ENCODE measurements at places on chromosomes 1 and 21.

DNA sequence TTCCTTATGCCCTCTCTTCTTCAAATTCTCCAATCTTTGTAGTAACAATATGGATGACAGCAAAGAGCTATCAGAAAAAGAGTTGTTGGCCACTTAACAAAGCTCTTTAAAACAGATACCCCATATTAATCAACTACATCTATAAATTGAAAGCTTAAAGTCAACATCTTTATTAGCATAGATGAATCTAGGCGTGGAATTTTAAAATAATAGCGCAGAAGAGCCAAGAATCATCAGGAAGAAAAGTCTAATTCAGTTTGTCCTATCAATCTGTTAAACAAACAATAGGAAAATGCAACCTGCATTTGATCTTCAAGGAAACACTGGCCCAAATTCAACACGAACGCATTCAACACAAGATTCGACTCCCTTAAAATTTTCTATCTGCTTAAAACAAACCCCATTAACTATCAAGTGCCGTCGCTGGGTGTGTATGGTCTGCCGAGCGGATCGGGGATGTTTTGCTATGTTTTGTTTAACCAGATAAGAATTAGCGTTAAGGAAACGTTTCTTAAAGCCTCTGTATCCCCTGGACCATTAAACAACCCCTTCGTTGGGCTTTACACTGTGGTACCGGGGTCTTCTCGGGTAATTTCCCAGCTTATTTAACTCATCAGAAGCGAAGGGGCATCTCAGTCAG, 1.0 kb downstream of the LYST start:
- DNase-seq, result no peak

GRCh38 chr1:54008876-54009275, 9.1 kb downstream of the LDLRAD1 start:
- DNase-seq, result no peak

GRCh38 chr1:116556289-116557006, 14.4 kb downstream of the CD58 start:
- no peak for DNase-seq

DNA sequence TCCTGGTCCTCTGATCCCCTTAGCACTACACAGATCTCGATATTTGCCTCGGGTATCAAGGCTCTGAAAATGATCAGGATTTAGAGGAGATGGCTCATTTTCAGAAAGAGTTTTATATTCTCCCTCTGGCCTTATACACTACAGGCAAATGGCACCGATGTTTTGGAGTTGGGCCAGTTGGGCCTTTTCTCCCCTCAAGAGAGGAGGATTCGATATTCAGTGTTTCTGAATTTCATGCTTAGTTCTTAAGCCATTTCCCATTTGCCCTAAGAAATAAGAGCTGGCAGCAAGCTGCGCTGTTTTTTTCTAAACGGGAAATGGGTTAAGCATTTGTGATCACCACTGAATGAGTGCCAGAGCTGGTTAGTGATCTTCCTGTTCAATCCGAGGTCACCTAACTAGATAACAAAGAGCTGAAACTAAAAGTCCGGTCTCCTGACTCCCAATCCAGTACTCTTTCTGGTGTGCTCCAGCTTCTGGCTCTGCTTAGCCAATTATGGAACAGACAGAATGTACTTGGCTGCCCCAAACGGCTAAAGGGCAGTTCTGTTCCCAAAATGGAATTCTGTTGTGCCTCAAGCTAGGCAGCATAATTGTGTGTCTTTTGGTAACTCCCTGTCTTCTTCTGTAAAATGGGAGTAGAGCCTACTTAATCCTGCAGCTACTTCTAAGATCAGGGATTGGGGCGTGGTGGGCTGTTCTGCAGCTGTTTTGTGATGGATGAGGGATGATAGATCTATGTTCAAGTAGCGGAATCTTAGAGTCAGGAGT, 1.2 kb upstream of the CPT2 start:
- no peak for DNase-seq

GRCh38 chr1:9809100-9809510, 14.7 kb downstream of the CLSTN1 start:
- DNase-seq, result no peak

- DNase-seq, result no peak
These were observed 1114.4 kb upstream of the B3GALT2 start for GRCh38 chr1:194300776-194301175.

DNA sequence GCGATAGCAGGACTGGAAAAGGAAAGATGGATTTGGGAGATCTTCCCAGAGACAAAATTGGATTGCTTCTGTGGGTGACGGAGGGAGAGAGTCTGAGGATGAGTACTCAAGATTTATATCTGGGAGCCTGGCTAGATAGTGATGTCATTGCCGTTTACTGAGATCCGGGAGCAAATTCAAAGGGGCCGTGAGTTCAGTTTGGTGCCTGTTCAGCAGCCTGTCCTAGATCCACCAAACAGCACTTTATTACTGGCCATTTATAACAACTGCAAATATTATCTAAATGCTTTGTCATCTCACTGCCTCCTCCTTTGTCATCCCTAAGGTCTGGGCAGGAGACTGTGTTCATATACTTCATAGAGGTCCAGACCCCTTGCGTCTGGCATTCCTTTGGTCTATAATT, 29.2 kb downstream of the MAPKAPK2 start:
- no peak for DNase-seq

DNA sequence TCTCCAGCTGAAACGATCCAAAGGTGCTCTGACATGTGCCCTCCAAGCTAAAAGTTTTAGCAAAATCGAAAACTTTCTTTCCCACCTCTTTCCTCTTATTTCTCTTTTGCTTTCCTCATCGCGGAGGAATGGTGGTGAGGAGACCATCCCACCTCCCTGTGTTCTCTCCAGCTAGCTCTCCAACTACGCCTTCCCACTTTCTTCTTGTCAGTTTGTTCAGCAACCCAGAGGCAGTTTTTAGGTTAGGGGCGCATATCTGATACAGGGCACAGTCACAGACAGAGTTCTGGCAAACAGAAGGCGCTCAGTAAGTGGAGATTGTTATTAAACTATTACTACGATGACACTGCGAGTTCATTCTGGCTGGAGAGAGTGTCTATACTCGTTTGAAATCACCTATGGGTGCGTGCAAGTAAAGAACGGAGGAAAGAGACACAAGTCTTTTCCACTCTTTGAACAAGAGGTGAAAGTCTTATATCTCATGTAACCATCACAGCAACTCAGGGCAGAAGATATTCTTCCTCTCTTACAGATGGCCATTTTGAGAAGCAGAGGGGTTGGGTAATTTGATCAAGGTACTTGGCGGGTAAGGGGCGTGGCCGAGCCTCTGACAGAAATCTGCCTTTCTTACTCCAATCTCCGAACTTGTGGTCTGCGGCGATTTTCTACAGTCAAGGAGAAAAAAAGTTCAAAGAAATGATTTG, 13.9 kb downstream of the HLX start:
- no peak for DNase-seq

DNA sequence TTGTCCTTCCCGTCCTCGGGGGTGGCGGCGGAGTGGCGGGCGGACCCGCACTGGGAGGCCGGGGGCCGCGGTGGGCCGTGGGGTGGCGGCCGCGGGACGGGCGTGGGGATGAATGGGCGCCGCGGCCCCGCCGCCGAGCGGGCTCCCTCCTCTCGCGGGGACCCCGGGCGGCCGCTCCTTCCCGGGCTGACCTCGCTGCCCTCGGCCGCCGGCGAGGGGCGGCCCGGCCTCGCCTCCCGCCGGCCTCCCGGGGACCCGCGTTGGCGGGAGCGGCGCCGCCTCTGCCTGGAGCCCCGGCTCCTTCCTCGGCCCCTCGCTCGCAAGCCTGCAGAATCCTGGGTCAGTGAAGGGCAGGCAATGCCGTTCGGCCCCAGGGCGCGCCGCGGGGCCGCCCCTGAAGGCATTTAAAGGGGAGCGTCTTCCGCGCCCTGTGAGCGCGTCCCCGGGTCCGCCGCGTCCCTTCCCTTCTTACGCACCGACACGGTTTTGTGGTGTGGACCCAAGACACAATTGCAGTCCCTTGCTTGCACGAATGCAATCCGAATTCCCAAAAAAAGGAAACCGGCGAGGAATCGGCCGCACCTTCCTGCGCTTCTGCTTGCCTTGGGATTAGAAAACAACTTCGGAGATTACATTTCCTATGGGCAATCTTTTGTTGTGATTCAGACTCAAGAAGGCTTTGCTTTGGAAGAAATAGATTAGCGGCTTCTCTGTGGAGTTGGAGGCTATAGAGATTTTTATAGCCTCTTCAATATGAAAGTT, 776 bp downstream of the ITSN1 start:
- DNase-seq, result no peak

DNA sequence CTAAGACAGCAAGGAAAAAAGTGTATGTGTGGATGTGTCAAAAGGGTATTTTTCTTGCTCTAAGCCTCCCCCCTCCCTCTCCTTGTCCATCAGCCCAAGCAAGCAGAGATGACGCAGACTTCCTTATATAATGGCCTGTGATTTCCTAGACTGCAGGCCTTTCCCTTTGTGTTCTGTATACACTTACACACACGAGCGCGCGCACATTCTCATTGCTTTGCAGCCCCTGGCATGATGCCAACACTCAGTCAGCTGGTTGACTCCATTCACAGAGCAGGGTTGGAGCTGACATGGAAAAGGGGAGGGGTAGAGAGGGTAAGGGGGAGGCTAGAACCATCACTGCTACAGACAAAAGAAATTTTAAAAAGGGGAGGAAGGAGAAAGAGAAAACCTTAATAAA, 41.8 kb downstream of the GATAD2B start:
- DNase-seq, result no peak

DNA sequence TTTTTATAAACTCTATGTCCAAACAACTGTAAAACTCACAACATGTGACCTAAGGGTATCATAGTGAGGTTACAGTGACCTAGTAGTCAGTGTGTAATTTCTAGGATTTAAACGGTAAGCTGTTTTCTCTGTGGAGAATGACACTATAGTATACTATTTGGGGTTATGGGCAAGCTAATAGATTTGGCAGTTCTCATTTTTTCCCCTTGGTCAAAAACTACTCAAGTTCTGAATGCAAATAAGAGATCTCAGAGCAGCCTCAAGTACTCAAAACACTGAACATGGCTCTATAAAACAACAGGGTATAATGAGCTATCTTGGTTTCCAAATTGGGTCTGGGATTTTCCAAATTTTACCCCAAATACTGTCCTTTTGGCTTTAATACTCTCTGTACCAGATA, 88.5 kb upstream of the HMCN1 start:
- no peak for DNase-seq

GRCh38 chr1:150213170-150214098, 22.5 kb downstream of the ANP32E start:
- DNase-seq, result peak; percentile 75

- no peak for DNase-seq
These were observed 13.7 kb upstream of the ACTRT2 start for GRCh38 chr1:3007298-3008147.

DNA sequence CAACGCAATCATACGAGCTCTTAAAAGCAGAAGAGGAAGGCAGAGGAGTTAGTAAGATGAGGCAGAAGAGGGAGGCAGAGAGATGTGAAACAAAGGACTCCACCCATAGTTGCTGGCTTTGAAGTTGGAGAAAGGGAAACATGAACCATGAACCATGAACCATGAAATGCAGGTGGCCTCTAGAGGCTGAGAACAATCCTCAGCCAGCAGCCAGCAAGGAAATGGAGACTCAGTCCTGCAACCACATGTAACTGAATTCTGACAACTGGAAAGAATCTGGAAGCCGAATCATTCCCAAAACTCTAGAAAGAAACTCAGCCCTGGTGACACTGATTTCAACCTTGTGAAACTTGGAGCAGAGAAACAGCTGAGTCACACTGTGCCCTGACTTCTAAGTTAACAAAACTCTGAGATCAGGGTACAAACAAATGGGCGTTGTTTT, 10.1 kb downstream of the DIPK1A start:
- DNase-seq, result no peak

- DNase-seq, result no peak
These were observed 63.8 kb upstream of the ARHGAP29 start for GRCh38 chr1:94301186-94301585.

DNA sequence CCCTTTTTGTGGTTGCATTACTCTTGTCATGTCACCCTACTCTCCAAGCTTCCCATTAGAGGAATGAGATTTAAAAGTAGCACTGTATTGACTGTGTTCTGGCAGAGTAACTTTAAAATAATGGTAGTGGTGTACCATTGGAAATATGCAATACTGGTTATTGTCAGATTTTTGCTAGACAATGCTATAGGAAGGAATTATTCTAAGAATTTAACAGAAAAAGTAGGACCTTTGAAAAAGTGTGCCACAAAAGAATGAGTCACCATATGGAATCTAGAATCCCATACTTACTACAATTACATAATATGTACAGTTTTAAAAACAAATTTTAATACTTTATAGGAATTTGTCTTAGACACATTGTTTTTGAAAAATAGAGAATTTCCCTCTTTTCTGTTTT, 13.8 kb downstream of the MIER1 start:
- DNase-seq, result no peak

- no peak for DNase-seq
These were observed 262.6 kb downstream of the SIPA1L2 start for GRCh38 chr1:232367293-232367692.

GRCh38 chr1:156726549-156727226, 1.6 kb upstream of the METTL25B start:
- no peak for DNase-seq

- no peak for DNase-seq
These were observed 16.4 kb downstream of the CADM3 start for GRCh38 chr1:159187647-159188374.

DNA sequence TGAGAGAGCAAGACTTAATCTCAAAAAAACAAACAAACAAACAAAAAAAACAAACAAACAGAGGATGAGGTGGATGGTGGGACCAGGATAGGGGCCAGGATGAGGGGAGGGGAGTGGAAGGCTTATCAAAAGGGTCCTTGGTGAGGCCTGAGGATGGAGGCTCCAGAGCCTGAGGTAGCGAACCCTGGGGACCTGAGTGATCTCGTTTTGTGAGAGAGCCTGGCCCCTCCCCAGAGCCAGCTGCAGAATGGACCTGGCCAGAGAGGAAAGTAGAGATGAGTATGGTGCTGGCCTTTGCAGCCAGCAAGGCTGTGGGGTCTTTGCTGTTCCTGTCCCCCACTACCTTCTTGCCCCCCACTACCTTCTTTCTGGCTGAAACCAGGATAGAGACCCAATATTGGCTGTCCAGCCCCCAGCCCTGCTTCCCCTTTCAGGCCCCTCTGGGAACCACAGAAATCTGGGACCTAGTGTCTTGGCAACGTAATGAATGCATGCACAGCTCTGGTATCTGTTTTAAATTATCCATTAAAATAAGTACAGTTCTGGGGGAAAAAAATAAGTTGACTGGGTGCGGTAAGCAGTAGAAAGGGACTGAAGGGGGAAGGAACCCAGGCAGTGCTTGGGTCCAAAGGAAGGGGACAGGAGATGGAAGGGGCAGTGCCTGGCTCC, 1.1 kb upstream of the LMNA start:
- DNase-seq, result no peak

- no peak for DNase-seq
These were observed 199.8 kb downstream of the CRB1 start for GRCh38 chr1:197467881-197468280.

DNA sequence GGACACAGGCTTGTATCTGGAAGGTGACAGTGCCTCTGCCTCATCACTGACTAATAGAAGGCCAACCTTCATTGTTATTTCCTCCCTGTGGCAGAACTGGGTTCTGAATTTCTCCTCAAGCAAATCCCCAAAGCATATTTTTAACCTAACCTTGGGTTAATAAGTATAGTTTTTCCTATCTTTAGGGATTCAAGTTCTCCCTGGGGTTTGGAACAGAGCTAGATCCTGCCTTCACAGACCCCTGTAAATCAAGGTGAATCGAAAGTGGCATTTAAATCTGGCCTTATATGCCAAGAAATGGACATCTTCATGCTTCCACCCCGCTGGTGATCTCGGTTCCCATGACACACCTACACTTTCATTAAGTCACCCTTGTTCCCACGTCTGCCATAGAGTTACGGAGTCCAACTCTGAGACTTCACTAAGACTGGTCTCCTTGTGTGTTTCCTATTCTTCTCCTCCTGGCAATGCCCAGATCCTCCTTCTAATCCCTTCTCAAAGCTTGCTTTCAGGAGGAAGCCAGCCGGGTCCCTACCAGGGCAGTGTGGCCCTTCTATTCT, 4.3 kb upstream of the CHI3L2 start:
- no peak for DNase-seq
